ENCODE measurements at places on chromosomes 3 and 15.

GRCh38 chr15:38398134-38398533, 55.8 kb upstream of the FAM98B start:
- DNase-seq = no peak

GRCh38 chr3:72627271-72627670, 221.0 kb downstream of the SHQ1 start:
- DNase-seq = peak; percentile 1

- no peak for DNase-seq
Measured at GRCh38 chr15:51172193-51172592, 77.5 kb upstream of the TNFAIP8L3 start.

GRCh38 chr3:3685721-3686120, 113.5 kb upstream of the LRRN1 start:
- DNase-seq = no peak

DNA sequence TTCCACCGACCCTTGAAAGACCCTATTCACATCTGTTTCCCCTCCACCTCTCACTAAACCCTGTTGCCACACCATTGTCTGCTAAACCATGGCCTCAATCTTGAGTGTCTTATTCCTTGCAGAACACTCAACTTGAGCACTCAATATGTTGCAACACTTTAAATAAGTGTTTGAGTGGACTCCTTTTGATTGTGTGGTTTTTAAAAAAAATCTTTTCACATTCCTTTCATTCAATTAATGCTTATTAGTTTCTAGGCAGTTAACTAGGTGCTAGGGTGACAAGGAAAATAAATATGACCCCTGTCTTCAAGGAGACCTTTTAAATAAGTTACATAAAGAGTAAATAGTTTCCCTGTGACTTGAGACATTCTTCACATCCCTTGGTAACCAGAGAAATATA, 13.3 kb upstream of the HHLA2 start:
- no peak for DNase-seq

- DNase-seq = peak; percentile 19
Measured at GRCh38 chr3:36700537-36701248, 63.7 kb downstream of the DCLK3 start.

- DNase-seq = no peak
Measured at GRCh38 chr3:152719264-152719663, 115.7 kb upstream of the P2RY1 start.

GRCh38 chr3:167750272-167750971, 14.9 kb downstream of the SERPINI1 start:
- DNase-seq = no peak

DNA sequence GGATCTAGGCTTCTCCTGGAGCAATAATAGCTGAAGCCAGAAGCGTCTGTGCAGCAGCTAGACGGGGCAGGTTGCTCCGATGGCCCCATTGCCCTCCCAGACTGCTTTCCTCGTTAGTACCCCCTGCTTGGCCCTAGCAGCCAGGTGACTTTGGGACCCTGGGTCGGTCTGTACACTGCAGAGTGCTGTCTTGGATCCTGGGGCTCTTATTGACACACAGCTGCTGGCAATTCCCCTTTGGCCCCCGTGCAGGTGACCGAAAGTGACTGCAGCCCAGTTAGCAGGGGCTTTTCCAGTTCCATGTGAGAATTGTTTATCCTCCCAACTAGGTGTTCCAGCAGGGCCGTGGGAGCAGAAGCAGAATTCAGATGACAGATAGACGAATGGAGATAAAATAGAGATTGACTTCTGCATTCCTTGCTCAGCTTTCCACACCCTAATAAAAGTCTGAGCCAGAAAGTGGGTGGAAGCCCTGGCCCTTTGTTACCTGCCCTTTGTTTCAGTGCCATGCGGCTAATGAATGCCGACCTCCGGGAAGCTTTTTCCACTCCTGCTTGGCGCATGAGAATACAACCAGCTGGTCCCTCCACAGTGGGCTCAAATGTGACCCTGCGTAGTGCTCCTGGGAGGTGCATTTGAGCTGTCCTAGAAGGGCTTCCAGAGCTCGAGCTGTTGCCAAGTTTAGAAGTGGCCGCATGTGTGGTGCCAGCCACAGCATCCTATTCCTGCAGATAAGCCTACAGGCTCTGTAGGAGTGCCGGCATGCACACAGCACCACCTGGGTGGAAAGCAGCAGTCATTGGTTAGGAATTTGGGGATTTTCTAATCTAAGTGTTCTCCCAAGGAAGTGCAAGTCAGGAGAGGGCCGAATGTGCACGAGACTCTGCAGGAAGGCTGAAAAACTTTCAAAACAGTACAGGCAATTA, 94.4 kb downstream of the SLCO3A1 start:
- DNase-seq = no peak

DNA sequence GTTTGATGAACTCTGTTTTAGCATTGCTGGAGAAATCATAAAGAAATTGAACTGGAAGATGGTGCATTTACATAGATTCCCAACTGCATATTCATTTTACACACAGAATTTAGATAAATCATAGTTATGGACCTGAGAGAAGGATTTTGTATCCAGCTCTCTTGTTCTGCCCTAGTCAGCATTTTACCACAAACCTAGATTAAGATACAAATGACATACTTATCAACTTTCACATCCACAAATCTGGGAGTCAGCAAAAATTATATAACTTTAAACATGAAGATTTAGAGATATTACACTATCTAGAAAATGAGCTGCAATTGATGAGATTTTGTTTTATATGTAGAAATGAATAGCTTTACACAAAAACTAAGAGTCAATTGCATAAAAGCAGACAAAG, 632.8 kb downstream of the IGSF11 start:
- no peak for DNase-seq

DNA sequence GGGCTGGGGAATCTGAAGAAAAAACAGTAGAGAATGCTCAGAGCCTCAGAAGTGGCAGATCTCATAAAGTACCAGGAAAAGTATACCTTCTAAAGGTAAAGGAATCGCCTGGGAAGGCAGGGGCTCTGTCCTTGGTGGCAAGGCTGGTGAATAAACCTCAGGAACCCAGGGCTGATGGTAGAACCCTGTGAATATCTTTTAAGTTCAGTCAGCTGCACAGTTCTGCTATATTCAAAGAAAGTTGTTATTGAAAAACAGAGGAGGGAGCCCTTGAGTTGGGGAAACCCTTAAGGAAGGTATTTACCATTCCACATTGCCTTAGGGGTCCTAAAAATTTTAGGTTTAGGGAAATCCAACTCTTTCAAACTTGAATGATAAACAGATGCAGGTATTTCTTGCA, 31.2 kb downstream of the ZPLD1 start:
- no peak for DNase-seq

- no peak for DNase-seq
Measured at GRCh38 chr15:57355259-57355658, 21.0 kb upstream of the CGNL1 start.

DNA sequence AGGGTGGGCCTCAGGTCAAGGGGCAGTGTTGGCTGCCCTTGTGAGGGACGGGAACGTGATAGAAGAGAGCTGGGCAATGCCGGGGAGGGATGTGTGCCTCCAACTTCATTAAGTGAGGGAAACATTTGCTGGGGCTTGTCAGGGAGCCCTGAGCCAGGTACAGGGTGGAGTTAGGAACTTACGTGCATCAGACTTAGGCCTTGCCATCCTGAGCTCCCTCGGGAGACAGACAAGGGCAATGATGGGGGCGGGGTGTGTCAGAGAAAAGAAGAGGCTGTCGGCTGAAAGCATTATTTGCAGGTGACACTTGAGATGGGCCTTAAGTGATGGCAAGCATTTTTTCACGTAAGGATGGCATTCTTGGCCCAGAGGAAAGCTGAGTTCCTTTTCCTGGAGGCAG, 1.6 kb downstream of the FAM131A start:
- DNase-seq = no peak

GRCh38 chr3:51621091-51621892, 49.8 kb upstream of the TEX264 start:
- no peak for DNase-seq

DNA sequence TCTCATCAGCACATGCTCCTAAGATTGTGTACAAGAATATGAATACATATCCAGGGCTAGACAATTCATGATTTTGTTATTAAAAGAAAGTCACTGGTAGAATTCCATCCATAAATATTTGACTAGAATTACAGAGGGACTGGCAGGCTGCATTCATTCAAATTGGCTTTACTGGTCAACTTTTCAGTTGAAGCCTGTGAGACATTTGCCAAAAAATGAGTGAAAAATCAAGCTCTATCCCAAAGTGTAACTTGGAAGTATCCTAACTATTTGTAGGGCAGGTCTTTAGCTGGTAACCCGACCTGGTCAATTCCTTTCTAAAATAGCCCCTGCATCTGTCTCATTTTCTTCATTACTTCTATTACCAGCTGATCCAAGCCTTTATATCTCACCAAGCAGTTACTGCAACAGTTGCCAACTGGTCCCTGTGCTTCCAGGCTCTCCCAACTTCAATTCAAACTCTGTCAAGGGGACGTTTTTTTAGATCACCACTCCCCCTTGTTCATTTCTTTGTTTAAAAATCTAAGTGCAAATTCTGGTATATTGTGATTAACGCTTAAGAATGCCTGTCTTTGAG, 173.1 kb upstream of the TBL1XR1 start:
- no peak for DNase-seq

GRCh38 chr15:66309828-66310227, 16.5 kb downstream of the DIS3L start:
- DNase-seq = no peak

GRCh38 chr15:37204692-37205091, 104.3 kb upstream of the MEIS2 start:
- DNase-seq = no peak

DNA sequence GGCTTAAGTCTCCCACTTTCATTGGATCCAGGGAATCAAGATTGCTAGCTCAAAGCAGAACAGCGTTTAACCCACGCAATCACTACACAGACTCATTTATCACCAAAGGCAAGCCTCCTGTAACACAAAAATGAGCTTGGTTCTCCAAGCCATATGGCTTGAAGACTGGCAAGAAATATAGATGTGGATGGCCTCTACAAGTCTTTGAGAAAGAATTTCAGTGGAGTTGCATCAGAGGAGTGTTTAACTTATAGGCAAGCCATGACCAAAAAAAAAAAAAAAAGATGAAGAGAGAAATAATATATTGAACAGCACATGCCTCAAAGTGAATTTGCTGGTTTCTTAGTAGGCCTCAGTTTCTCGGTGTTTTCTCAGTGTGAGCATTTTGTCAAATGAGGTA, 27.3 kb downstream of the PDZRN3 start:
- DNase-seq = no peak

DNA sequence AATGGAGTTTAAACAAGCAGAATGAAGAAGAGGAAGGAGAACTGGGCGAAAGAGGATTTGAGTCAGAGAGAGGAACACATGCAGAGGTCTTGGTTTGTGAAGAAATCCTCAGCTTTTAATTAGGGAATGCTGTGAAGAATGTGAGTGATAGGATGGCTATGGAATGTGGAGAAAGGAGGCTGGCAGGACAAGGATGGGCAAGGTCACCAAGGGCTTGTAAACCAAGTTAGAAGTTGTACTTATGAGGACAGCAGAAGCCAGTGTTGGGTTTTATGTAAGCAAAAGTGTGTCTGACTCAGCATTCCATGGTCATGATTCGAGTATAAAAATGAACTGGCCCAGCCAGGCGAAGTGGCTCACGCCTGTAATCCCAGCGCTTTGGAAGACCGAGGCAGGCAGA, 60.0 kb upstream of the IL12A start:
- no peak for DNase-seq

- no peak for DNase-seq
Measured at GRCh38 chr15:32692286-32692685, 25.5 kb upstream of the GREM1 start.

DNA sequence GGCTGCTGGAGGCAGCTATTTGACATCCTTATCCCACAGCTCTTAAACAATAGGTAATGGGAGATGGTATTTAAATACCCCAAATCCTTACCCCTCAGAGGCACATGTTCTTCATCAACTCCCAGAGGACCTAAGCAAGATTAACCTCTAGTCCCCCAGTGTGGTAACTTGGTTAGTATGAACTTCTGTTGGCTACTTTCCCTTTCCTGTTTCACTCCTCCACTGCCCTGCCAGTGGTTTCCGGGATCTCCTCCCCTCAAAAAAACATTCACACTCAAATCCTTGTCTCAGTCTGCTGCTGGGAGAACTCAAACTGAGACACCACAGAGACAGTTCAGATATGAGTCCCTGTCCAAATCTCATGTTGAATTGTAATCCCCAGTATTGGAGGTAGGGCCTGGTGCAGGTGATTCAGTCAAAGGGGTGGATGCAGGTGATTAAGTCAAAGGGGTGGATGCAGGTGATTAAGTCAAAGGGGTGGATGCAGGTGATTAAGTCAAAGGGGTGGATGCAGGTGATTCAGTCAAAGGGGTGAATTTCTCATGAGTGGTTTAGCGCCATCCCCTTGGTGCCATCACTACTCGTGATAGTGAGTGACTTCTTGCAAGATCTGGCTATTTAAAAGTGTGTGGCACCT, 335.0 kb upstream of the CTNNB1 start:
- DNase-seq = no peak

GRCh38 chr15:39785841-39786240, 3.2 kb upstream of the FSIP1 start:
- no peak for DNase-seq

DNA sequence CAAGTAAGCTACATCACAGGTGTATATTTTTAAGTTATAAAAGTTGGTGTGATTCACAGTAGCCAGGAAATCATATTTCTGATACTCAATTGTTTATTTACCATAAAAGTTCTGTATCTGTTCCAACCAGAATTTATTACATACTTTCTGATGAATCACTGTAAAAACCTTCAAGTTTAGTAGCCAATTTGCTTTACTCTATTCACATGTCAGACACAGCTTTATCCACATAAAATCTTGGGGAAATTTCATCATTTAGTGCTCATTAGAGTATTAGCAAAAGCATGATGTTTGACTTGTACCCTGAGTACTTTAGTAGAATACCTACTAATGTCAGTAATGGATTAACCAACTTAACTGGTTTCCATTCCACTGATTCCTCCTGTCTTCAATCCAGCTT, 249.8 kb downstream of the POLQ start:
- DNase-seq = no peak

GRCh38 chr3:186440891-186441290, 78.9 kb upstream of the DGKG start:
- no peak for DNase-seq

GRCh38 chr3:81251096-81251495, 510.3 kb downstream of the GBE1 start:
- DNase-seq = no peak

- no peak for DNase-seq
Measured at GRCh38 chr3:114480442-114480841, 186.6 kb downstream of the TIGIT start.

- DNase-seq = no peak
Measured at GRCh38 chr15:94587113-94587512, 355.8 kb downstream of the MCTP2 start.
